Fibroblast of mammary gland (primary cell): ENCODE measurements at places on chromosomes 7 and 10.

- DNase-seq = no peak
Observed at GRCh38 chr7:142668495-142668894, 80.8 kb upstream of the PRSS1 start.

DNA sequence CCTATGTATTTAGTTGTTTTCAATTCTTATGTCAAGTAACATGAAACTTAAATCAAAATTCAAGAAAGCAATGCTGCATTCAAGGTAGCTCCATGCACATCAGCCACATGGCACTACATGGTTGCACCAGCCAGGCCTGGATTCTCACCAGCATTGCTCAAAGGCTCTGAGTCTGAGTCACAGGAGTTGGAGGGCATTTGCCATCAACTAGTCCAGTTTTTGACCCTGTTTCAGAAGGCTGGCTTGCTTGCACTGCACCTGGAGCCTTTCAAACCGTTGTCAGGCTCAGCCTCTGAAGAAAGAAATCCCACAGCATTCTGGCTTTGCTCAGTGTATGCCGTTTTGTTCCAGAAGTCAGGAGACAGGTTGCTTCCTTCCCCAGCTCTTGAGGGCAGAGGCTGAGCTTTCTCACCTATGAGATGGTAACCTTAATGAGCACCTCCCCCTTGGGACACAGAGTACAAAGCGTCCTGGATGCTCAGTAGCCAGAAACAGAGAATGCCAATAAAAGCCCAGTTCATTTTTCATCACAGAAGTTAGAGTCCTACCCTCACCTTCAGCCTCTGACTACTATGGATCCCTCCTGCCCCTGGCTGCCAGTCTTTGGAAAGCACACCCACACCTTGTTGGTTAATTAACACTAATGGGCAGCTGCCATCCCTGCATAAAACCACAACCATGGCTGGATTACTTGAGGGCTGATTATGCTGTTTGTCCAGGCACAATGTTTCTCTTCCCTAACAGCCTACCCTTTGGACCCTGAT, 288.4 kb upstream of the LRRTM3 start:
- no peak for DNase-seq

DNA sequence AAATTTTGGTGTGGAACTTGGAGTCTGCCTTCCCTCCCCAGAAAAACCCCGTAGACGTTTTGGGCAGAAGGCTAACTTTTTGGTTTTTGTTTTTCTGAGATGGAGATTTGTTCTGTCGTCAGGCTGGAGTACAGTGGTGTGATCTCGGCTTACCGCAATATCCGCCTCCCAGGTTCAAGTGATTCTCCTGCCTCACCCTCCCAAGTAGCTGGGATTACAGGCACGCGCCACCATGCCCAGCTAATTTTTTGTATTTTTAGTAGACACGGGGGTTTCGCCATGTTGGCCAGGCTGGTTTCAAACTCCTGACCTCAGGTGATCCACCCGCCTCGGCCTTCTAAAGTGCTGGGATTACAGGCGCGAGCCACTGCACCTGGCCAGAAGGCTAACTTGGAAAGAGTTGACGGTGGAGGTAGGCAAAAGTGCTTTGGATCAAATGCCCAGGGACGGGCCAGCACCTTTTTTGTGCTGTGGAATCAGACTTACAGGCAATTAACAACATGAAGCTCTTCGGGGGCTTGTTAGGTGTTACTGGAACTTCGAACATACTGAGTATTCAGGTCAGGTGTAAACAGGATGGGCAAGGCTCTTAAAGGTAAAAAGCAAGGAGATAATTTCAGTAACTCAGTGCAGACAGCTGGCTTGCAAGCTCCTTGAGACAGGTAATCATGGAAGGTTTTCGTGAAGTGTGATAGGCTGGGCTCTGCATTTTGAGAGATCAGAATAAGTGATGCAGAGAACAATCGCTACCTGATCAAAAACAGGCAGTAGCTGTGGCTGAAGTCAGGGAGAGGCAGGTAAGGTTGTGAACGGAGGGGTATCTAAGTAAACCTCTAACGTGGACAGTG, 1.8 kb downstream of the PPP1R35 start:
- DNase-seq = no peak

- DNase-seq = no peak
Observed at GRCh38 chr10:91153508-91153907, 67.0 kb upstream of the PCGF5 start.

- peak; percentile 15 for DNase-seq
Observed at GRCh38 chr7:158865462-158865922, 9.1 kb downstream of the DYNC2I1 start.

DNA sequence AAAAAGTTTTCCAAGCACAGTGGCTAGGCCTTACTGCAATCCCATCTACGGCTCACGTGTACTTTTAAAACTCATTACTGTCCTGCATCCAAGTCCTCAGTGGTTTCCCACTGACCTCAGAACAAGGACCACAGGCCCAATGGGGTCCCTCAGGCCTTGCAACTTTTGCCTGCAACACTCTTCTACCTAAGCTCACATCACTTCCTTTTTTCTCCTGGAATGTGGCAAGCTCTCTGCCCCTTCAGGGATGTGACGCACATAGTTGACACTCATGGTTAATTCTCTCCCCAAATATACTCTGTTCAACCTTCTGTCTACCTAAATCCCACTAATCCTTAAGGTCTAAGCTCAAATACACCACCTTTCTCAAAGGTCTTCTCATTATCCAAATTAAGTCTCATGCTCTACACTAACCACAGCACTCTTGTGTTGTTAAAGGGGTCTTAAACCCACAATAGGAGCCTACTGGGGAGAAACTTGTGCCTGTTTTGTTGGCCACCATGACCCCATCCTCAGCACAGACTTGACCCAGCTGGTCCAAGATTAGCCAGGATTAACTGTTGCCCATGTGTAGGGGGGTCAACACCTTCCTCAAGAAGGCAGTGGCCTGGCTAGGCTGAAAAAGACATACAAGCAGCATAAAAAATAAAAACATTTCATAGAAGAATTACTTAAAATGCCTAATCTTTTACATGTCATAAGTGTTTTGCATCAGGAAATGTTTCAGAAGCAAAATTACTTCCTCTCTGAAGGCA, 15.2 kb downstream of the HNRNPF start:
- DNase-seq = no peak

- no peak for DNase-seq
Observed at GRCh38 chr10:109126541-109126940, 796.8 kb downstream of the XPNPEP1 start.

- no peak for DNase-seq
Observed at GRCh38 chr10:124614003-124614659, 130.0 kb downstream of the FAM53B start.

DNA sequence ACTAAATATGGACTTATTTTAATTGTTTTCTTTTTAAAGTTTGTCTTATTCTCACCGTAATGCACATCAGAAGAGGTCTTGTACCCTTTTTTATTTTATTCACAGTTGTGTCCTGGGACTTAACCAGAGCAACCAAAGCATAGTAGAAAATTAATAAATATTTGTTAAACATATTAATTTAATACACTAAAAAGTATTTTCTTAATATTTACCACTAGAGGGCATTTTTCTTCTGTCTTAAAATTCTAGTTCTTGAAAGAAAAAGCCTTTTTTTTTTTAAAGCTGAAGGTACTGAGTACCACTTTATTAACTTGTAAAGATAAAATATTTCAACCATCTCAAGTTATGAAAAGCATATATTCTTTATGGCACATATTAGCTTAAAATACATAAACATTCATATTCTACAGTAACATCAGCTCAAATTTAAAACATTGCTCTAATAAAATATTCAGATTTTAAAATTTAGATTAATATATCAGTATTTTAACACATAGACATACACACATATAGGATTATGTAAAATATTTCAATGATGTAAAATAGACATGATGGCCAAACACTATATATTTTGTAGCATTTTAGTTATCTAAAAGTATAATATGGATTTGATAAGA, 260.4 kb downstream of the SEMA3A start:
- peak; percentile 3 for DNase-seq
